ENCODE measurements at places on chromosomes 7 and 10.

DNA sequence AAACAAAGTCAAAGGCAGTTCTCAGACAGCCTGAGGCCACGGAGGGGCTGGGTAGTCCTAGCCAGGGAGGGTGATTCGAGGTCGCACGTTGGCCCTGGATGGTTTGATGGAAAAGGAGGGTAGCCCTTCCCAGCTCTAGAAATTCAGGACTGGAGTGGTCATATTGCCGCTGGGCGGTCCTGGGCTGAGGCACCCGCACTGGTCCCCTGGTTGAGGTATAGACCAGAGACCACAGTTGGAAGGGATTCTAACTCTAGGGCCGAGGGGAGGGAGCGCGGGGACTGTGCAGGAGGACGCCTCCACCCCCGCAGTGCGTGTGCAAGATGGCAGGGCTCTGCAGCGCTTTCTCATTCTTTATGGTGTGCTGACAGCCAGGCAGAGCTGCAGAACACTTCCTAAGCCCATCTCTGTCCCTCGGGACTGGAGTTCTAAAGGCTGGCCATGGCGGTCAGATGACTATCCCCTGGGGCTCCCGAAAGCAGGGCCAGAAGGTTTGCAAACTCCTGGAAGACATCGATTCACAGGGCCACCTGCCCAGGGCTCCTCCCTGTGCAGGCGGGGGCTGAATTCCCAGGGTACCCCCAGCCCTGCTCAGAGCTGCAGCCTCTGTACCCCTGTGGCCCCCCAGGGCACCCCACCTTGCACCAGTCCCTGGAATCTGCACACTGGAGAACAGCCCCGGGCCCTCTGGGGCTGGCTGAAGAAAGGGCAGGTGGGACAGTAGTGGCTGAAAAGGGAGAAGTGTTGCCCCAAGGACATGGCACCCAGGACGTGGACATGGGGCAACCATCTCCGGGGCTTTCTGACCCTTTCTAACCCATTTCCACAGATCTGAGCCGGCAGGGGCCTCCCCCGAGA is 51.0 kb upstream of the ELN start:
- no peak for DNase-seq

DNA sequence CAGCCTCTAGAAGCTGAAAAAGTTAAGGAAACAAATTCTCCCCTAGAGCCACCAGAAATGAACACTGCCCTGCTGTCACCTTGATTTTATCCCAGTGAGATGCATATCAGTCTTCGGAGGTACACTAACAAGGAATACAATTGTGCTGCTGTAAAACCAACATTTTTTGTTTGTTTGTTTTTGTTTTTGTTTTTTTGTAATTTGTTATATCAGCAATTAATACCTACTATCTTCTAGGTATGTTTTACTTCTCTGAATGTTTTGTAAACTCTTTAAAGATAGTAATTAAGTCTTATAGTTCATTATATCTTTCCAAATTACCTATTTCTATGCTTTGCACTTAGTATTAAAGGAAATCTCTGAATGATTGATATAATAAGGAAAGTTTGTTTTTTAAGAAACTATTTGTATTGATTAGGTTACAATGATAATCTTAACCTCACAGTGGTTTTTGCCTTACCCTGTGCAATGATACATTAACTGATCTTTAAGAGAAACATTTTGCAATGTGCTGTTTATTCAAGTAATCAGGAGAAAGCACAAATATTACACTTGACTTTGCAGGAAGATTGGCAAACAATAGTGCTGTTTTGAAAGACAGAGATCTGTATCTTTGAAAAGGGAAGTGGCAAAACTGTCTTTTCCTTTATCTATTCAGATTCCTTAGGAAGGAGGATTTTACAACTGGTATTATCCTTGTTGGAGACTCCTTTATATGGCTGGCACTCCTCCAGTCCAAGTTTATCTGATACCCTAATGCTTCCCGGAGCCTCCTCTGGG is 11.3 kb upstream of the HGF start:
- no peak for DNase-seq

DNA sequence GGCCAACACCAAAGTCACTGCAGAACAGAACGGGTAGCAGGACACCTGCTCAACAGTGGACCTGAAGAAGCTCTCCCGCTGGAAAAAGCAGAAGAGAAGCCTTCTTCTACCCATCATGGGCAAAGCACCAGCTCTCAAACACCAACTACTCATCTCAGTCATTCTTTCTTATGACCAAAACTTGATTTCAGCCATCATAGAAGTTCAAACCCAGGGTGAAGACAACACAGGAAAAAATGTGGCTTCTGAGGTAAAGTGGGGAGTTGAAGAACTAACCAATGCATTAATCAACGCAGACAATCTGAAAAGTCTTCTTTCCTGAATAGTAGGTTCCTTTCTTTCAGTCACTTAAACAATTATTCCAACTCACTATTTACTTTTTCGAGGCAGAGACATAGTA is 83.3 kb downstream of the ELMO1 start:
- DNase-seq = no peak

DNA sequence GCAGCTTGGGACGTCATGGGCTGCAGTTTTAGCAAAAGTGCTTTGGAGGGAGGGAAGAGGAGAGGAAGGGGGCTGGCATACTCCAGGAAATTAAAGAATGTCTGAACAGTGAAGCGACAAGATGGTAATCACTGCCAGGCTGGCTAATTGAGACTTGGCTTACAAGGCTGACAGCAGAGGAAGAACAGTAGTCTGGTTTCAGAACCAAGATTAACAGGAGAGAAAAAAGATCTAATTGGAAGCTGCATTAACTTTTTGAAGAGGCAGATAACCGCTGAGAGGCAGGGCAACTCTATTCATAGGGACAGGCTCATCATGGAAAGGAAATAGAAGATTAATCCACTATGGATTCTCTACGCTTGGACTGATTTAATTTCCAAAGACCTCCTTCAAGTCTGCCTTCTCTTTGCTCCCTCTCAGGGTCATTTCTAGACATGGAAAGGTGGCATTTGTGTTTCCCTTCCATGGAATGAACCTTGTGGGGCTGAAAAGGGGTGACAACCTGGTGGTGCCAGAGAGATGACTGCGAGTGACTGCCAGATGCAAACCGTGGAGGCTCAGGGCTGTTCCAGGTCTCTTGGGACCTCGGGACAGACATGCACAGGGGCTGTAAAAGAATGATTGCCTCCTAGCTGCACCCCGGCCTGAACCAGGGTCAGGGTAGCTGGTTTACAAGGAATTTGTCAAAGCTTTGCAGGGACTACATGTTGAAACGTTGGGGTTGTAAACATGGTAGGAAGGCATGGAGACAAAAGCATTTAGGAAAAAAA is 210.2 kb upstream of the NPY start:
- DNase-seq = no peak

DNA sequence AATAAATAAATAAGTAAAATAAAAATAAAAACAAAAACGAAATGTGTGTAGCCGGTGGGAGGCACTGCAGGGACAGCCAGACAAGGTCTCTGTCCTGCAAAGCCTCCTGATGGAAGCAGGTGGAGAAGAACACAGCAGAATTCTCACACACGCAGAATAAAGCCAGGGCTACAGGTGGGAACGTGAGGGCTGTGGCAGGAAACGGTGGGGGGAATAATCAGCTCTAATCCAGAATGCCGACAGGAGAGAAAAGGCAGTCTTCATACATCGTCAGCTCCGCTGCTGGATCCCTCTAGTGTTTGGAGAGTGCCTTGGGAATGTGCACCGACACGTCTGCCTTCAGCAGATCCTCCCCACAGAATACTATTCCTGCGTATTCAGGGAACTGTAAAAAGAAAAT is 6.8 kb upstream of the SNX8 start:
- no peak for DNase-seq

Data from stimulated activated CD4-positive, alpha-beta T cell treated with anti-CD3 and anti-CD28 coated beads, Interleukin-15, amount 100 ng/mL, for 1 hour (primary cell).